ENCODE measurements at places on chromosomes 2 and 18.

GRCh38 chr2:25521665-25522387, 151.6 kb downstream of the DTNB start:
- DNase-seq: peak; percentile 76

DNA sequence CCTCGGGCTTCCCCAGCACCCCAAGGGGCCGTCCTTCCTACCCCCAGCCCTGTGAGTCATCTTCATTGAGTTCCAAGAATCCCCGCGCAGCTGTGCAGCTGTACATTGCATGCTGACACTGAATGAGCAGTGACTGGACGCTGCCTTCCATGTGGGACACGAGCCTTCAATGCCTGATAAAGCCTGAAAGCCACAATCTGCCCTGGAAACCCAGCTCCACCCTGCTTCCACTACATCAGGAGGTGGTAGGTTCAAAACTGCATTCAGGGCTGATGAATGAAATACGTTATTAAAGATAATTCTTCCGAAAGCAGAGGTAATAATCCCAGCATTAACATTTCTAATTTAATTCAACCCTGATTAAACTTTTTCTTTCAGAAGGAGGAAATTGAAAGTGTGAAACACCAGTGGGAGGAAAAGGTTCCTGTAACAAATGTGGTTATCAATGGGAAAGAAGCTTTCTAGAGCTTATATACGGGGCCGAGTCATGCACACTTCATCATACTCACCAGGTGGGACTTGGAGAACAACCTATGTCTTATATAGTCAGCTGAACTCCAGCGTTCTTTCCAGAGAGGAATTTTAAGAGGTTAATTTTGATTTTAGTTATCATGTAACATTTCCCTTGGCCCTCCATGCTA, 360.1 kb downstream of the LPIN1 start:
- peak; percentile 81 for DNase-seq

- no peak for DNase-seq
Observed at GRCh38 chr18:53764086-53764485, 460.4 kb downstream of the MBD2 start.

DNA sequence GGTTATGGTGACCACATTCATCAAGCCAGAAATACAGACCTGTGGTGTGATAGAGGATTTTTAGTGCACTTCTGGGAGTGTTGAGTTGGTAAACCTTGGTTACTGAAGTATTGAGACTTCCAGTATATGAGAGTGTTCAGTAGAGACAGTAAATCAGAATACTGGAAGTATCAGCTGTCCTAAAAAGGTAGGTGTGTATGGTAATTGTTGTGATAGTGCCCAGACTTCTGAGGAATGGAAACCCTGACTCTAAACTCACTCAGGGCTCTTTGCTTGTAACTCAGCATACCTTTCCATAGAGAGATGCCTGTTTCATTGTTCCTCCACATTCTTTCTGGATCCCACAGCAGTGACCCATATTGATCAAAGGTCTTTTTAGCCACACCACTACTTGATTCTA, 217.1 kb downstream of the SETBP1 start:
- no peak for DNase-seq

GRCh38 chr2:175439416-175439815, 257.9 kb upstream of the ATP5MC3 start:
- DNase-seq: no peak

GRCh38 chr2:147538088-147538487, 306.7 kb upstream of the ACVR2A start:
- DNase-seq: no peak

GRCh38 chr2:6730649-6731532, 134.8 kb downstream of the CMPK2 start:
- no peak for DNase-seq

DNA sequence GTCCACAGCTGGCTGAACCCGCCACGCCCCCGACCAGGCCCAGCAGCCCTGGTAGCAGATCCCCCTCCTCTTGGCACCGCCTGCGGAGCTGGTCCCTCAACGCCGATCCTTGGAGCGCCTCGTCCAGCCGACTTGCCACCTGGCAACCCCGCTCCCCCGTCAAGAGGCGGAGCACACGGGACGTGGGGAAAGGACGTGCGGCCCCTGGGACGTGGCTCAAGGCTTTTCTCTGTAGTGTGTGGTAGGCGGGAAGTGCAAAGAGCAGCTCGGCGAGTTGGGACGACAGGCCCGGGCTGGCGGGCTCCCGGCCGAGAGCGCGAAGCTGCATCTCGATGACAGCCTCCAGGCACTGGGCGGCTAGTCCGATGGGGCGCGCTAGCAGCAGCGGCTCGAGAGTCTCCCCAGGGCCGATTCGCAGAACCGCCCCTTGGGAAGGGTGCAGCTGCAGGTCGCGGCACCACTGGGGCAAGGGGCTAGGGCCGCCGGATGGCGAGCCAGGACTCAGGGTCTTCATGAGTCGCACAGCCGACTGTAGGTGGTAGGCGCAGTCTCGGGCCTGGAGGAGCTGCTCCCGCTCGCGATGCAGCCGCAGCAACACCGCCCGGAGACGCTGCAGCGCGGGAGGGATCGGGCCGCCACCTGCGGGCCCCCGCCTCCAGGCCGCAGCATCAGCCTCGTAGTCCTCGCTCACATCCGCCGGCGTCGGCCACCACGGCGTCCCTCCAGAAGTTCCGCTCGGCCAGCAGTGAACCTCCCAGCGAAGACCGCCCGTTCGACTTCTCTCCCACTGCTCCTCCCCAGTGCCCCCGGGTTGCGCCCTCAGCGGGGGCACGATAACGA, 617 bp downstream of the CCDC142 start:
- DNase-seq: peak; percentile 59

- DNase-seq: no peak
Observed at GRCh38 chr2:12617366-12617765, 99.4 kb upstream of the TRIB2 start.

DNA sequence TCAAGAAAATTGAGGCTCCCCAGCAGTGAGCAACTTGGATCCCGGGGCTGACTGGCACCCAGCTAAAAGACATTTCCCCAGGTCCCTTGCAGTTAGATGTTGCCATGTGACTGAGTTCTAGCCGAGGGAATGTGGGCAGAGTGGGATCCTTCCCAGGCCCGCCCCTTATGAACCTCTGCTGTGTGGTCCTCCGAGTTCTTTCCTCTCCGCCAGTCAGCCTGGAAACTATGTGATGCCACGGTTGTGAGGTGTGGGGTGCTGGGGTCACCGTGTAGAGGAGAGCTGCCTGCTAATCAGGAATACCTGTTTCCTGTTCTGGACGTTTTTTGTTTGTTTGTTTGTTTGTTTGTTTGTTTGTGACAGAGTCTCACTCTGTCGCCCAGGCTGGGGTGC, 45.5 kb downstream of the TMEM37 start:
- DNase-seq: no peak

- no peak for DNase-seq
Observed at GRCh38 chr2:128249555-128249954, 69.1 kb downstream of the HS6ST1 start.

DNA sequence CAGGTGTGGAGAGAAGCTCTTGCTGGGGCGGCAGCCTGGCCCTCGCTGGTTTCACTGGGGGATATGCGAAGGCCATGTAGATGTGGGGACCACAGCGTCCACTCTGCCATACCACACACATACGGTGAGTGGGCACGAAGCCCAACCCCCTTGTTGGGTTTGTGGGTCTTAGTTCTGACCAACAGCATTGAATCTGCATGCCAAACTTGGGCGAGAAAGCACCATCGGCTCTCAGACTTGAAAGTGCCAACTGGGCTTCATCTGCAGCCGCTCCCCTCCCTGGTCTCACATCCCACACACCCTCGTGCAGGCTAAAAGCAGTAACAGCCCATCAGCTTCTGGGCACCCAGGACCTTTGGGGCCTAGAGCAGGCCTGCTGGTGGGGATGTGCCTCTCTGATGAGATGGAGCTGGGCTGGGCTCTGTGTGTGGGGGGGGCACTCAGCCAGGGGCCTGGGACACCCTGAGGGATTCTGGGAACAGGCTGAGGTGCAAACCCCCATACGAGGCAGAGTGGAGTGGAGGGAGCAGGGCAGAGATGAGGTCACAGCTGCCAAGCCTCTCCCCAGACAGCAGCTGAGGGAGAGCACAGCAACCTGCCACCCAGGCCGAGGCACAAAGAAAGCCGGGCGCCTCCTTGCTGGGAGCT, 264.4 kb downstream of the TWIST2 start:
- DNase-seq: no peak

GRCh38 chr18:4455113-4455811, at the start of gene DLGAP1:
DLGAP1 (minus strand) TSS chr18:4455307.
- no peak for DNase-seq

- no peak for DNase-seq
Observed at GRCh38 chr2:108367014-108367413, 10.7 kb upstream of the SULT1C4 start.

DNA sequence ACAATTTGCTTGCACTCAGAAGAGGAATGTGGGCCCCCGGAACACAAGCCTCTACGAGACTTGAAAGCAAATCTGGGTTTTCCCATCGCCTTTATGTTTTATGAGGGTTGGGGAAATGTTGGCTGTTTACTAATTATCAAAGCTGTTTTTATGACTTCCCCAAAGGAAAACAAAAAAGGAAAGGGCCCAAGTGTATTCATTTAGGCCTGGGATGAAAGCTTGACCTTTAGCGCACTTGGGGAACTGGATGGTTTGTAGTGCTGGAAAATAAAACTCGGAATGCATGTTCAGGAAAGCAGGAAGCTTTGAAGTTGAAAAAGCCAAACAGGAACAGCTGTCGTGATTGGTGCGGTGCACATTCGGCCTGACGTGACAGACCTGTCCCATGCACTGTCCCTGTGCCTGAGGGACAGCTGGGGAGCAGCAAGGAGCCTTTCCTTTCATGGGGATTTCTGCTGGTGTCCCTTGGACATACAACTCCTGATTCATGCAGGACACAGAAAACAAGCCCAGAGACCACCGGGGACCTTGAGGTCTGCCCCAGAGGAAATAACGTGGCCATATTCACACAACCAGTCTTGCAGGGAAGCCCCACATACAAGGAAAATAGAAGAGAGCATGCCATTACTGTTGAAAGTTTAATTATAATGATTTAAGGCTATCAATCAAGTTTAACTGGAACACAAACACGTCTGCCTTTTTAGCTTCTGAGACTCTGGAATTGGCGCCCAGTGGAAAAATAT, 169.7 kb upstream of the APCDD1 start:
- no peak for DNase-seq

GRCh38 chr18:21979171-21979560, 190.2 kb upstream of the GATA6 start:
- no peak for DNase-seq

- DNase-seq: no peak
Observed at GRCh38 chr2:102667072-102667471, 47.7 kb downstream of the SLC9A2 start.

GRCh38 chr2:119800376-119800902, 40.7 kb downstream of the PTPN4 start:
- no peak for DNase-seq

DNA sequence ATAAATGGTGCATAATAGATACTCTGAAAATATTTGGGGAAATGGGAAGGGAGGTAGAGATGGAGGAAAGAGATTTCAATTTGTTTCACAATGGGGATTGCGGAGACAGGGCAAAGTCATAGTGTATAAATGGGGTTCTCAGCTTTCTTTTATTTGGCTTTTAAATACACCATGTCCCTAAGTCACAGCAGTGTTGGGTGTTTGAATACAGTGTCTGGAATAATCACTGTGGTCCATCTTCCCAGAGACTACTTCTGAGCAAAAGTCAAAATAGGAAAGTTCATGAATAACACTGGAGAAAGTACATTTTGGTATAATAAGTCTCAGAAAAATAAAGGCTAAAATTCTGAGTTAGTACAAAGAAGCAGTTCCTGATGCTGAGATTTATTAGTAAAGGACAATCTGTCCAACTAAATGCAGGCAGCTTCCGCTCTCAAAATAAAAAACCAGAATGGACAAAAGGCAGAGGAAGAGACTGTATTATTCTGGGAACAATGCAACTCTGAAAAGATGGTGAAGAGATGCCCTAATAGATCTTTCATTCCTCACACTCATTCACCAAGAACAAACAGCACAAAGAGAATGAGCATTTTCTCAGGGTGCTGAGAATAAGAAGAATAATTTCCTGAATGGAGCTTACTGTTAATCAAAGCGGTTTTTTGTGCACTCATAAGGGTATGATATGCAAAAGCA, 295.4 kb upstream of the PIK3C3 start:
- no peak for DNase-seq

- no peak for DNase-seq
Observed at GRCh38 chr18:54135216-54135615, 89.3 kb downstream of the MBD2 start.

GRCh38 chr2:29920130-29920577, 1.2 kb downstream of the ALK start:
- DNase-seq: no peak

GRCh38 chr18:35244671-35245070, 3.8 kb downstream of the ZNF397 start:
- no peak for DNase-seq

- no peak for DNase-seq
Observed at GRCh38 chr18:77082316-77082955, 50.1 kb downstream of the MBP start.

- DNase-seq: no peak
Observed at GRCh38 chr18:61731693-61732376, 161.0 kb downstream of the RNF152 start.

DNA sequence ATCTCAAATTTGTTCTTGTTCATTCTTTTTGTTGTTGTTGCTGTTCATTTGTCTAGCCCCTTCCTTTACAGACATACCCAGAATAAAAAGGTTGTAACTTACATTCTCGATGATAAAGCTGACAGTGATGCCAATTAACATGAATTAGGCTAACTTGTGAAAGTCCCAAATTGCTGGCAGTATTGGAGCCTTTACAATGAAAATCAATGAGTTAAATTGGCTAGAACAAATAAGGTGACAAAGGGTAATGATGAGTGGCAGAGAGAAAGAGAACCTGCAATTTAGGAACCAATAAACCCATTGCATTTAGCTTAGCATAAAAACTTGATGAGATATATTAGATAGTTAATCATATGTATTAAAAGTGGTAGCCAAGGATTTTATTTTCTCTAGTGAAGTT, 521.0 kb downstream of the ADCYAP1 start:
- DNase-seq: no peak

DNA sequence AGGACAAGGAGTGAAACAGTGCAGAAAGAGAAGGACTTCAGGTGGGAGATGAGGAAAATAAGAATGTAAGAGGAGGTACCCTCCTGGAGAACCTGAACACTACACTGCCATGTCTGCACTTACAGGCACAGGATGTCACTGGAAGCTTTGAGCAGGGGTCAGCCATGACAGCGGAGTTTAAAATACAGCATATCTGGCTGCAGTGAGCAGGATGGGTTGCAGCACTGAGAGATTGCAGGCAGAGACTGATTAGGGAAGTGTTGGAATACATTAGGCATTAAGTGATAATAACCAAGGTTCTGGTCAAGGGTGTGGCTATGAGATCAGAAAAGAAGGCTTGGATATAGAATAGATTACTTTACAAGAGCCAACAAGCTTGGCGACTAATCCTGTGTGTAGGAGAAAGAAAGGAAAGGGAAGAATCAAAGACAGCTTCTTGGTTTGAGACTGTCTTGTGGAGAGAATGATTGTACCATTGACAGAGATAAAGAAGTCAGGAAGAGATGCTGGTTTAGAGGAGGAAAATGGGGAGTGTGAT, 171.1 kb upstream of the RBMS1 start:
- DNase-seq: no peak

All from RKO (cell line).